ENCODE measurements at places on chromosomes 3 and 15. TPM values are rescaled to one million over a fixed set of nuclear protein-coding genes. Genes with fewer than 3 reads are reported as not detected.

Gene PRICKLE2
- 1.3 TPM for polyA plus RNA-seq

Gene ZNF501
- polyA plus RNA-seq: 2.0 TPM

Gene CPNE4
- 0.34 TPM for polyA plus RNA-seq

Gene CHRM5
- polyA plus RNA-seq: not detected

Gene GPR62
- 0.40 TPM for polyA plus RNA-seq

Gene GRM7
- polyA plus RNA-seq: 2.1 TPM

Gene MAP4
- 65.1 TPM for polyA plus RNA-seq

Gene NR2F2
- 27.3 TPM for polyA plus RNA-seq

Gene SLC12A8
- polyA plus RNA-seq: 1.4 TPM

Gene OGG1
- polyA plus RNA-seq: 16.0 TPM

Gene PTX3
- 10.9 TPM for polyA plus RNA-seq

Gene DET1
- 14.3 TPM for polyA plus RNA-seq

Gene CCDC39
- polyA plus RNA-seq: not detected

Gene MITF
- 2.4 TPM for polyA plus RNA-seq

Gene TLR9
- polyA plus RNA-seq: not detected

Gene BFSP2
- not detected for polyA plus RNA-seq

Gene SV2B
- 0.94 TPM for polyA plus RNA-seq

Gene GOLGA8F
- polyA plus RNA-seq: not detected

Gene IL17RD
- polyA plus RNA-seq: 0.48 TPM

Gene CELSR3
- 23.5 TPM for polyA plus RNA-seq

Gene ABI3BP
- polyA plus RNA-seq: 8.3 TPM

Gene HDC
- polyA plus RNA-seq: 0.32 TPM

Gene TRAT1
- 0.03 TPM for polyA plus RNA-seq

Gene FAM107A
- 4.9 TPM for polyA plus RNA-seq

Gene AADACL2
- 0.07 TPM for polyA plus RNA-seq

Gene P2RY13
- 1.2 TPM for polyA plus RNA-seq

Gene SLC15A2
- polyA plus RNA-seq: 0.51 TPM

Gene ARPIN
- 7.5 TPM for polyA plus RNA-seq

Gene MEGF11
- polyA plus RNA-seq: 0.13 TPM

Gene CYP1A2
- not detected for polyA plus RNA-seq
